ENCODE measurements at places on chromosomes 16 and 17. TPM values are rescaled to one million over a fixed set of nuclear protein-coding genes. Genes with fewer than 3 reads are reported as not detected.

DNA sequence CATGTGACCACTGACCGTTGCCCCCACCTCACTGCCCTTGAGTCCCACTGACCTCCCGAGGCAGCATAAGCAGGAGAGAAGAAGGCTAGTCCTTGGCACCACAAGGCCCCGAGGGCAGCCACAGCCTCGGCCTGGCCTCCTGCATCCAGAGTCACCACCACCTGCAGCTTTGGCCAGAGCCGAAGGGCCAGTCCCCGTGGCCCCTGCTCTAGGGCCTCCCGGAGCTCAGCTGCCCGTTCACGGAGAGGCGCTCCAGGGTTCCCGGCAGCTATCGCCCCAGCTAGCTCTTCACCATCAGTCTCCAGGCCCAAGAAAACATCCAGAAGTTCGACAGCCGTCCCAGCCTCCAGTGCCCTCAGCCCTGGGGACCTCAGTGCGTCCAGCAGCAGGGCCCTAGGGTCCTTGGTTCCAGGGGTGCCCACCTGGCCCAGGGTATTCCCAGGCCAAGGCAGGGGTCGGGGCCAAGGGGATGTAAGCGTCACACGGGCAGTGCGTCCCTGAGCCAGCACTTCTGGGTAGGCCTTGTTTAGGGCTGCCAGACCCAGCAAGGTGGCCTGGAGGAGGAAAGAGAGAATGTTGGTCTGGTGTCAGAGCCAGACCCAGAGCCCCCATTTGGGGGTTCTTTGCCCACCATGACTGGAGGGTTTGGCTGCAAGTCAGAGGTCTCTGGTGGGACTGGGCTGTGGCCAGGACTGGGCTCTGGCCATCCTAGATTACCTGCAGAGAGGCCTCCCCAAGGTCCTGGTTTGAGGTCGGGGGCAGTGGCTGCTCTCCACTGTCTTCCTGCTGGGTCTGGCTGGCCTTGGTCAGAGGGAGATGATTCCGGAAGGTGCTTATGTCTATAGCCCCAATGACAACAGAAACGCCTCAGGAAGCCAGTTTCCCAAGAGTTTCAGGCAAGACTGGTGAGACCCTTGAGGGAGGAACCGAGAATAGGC lies 1.8 kb downstream of the GHDC start:
- no peak for DNase-seq

DNA sequence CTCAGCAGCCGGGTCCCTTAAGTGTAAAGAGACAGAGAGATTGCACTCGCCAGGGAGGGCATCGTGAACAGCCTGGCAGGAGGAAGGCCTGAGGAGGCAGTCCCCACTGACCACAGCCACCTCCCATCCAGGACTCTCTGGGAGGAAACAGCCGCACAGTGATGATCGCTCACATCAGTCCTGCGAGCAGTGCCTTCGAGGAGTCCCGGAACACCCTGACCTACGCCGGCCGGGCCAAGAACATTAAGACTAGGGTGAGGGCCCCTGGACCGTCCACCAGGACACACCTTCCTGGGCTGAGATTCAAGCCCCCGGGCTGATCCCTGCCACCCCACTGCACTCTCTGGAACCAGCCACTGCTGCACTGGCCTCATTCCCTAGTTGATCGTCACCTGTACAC lies 14.0 kb downstream of the BTBD17 start:
- no peak for DNase-seq

CD2BP2 gene
- 82.1 TPM for total RNA-seq

ABCA3 gene
- 36.3 TPM for total RNA-seq

Data from kidney epithelial cell (primary cell).